ENCODE measurements at places on chromosomes 2 and 18.

DNA sequence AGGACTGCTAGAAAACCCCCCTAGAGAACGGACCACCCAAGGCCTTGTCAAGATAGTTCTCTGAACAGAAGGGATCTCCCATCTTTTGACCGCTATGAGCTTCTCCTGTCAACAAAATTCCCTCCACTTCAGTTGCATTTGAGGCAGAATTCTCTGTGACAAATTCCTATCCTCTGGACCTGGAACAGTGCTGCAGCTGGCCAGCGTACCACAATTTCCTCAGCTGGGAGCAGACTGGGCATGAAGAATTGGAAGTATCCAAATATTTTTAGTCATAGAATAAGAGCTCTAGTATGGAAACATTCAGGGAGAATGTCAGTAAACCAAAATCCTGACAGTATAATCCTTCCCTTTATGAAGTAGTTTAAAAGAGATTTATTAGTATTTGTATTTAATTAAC lies 147.1 kb upstream of the BOD1L2 start:
- no peak for DNase-seq

DNA sequence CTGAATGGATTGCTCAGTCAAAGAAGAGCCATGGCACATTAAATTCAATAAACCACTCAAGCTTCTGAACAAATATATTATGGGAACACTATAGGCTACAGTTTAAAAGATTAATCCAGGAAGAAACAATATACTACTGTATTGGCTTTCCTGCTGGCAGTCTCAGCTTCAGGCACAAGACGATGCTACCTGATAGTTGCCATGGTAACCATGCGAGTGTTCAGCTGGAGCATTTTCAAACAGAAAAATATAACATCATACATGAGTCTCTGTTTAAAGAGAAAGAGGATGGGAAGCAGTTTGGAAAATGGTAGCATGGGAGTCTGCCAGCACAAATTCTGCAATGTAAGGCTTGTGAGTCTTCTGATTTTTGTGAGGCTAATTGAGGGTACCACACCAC lies 65.9 kb upstream of the CPO start:
- no peak for DNase-seq

GRCh38 chr2:231336236-231336635 lies 59.3 kb upstream of the B3GNT7 start:
- DNase-seq = no peak

DNA sequence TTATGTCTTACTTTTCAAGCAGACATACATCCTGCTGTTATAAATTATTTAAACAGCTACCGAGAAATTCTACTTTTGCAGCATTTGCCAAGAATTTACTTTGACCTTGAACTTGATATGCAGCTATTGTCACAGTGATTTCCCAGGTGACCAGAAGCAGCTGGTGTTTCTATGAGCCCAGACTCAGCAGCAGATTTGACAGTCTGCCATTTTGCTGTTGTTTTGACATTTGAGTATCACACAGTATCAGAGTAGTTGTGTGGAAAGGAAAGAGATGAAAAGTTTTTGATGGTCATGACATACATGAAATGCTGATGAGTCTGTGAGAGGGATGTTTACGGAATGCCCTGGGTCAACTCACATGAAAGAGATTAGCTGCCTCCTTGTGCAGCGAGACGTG lies 6.6 kb upstream of the CCDC195 start:
- no peak for DNase-seq

- DNase-seq = no peak
Measured at GRCh38 chr2:126639276-126639675, 16.7 kb upstream of the GYPC start.

DNA sequence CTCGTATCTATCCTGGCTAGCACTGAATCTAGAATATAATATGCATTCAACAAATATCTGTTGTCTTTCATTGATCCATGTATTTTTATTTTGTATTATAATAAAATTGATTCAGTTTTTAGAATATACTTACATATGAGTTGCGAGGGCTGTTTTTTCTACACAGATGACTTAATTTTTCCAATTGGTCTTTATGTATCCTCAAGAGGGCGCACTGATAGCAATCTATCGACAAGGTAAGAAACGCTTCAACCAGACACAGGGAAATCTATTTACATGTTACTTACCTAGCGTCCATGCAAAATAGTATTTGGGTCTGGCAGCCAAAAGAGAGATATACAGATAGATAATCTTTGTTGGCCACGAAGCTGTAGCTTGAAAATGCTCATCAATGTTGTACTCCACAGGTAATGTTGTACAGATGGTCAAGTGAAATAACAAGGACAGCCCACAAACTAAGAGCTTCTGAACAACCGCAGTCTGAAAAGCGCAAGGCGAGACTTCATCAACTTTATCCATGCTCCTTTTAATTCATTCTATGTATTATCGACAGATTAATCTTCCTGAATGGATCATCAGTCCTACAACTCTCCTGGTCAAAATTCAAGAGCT lies 35.5 kb upstream of the KIDINS220 start:
- DNase-seq = no peak

DNA sequence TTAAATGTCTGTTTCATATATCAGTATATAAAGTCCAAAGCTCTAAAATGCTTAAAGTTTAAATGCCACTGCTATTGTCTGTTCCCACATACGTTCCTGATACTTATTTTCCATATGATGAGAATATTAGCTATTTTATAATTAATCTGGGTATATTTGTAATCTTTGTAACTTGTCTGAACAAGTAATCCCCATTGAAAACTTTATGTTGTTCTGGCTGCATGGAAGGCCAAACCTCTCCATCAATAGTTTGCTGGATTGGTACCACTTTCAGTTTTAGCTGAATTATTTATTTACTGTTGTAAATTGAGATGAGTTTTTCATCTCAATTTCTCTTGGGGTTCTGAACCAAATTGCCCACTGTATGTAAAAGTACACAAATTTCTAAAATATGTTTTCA lies 1.5 kb downstream of the MBD5 start:
- no peak for DNase-seq

- no peak for DNase-seq
Measured at GRCh38 chr18:69300185-69300584, 100.5 kb upstream of the DOK6 start.

DNA sequence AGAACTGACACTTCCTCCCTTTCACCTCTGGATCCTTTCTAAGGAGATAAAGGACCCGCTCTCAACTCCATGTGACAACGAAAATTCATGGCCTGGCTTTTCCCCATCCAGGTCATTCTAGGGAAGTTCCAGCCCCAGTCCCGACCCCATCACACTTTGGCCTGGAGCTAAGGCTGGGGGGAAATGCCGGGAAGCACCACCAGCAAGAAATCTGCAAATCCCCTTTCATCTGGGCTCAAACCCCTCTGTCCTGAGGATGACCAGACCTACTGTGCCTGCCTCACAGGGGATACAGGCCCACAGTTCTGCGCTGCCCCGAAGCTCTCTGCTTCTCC lies 1.3 kb downstream of the SIX2 start:
- DNase-seq = no peak

DNA sequence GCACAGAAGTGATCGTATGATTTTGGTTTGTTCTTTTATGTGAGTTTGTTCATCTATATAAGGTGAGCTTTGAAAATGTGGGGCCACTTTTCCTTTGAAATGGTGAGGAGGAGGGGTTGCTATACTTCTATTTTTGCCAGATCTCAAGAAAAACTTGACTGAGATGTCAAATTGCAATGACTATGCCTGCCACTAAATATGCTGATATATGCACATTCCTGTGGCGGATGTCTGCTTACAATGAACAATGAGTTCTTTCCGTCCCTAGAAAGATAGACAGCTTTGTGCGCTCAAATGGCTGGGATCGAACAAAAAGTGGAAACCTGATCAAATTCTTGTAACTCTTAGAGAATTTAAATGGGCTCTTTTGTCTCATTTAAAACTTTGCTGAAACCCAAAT lies 28.7 kb downstream of the MYT1L start:
- no peak for DNase-seq

- no peak for DNase-seq
Measured at GRCh38 chr2:141611176-141611571, 519.6 kb downstream of the LRP1B start.

- no peak for DNase-seq
Measured at GRCh38 chr2:210626849-210627248, 70.5 kb downstream of the CPS1 start.

DNA sequence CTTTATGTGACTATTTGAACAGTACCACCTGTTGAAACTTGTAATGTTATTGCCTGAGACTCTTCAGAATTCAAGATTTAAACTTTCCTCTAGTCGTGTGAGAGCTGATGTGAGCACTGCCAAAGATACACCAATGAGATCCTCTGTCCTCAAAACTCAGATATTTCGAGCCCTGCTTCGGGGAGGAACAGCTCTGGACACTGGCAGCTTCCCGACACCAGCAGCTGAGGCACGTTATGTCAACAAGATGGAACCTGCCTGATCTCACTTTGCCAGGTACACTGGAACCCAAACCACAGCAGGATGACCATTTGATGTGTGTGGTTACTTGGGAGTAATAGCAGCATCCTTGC lies 319.9 kb upstream of the RBMS1 start:
- DNase-seq = no peak

- no peak for DNase-seq
Measured at GRCh38 chr2:31675485-31675901, 94.8 kb upstream of the SRD5A2 start.

GRCh38 chr2:219513787-219514186 lies 495 bp upstream of the ASIC4 start:
- DNase-seq = no peak

DNA sequence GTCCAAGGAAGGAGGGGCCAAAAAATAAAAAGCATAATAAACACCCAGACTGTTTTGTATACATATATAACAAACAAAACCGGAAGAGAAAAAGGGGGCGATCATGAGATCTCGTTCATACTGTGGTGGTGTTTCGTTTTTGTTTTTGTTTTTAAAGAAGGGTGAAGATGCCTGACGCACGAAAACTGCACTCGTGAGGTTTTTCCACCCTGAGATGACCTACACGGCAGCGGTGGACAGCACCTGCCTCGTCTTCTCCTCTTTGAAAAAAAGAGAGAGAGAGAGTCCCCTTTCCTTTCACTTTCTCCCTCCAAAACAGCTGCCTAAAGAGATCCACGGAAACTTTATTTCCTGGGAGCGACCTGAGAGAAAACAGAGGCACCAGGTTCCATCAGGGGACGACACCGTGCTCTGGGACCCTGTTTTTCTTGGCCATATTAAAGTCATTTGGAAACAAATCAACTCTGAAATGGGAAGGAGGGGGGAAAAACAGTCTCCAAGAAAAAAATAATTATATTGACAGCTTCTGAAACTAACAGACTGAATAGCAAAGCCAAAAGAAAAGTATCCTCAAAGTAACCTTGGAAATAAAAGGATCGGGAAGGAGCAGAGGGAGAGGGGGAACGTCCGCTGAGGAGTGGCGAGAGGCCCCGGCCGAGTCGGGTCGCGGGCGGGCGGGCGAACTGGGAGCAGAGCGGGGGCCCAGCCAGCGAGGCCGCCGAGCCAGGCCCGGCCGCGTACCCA lies 3.5 kb downstream of the POU3F3 start:
- DNase-seq = no peak

DNA sequence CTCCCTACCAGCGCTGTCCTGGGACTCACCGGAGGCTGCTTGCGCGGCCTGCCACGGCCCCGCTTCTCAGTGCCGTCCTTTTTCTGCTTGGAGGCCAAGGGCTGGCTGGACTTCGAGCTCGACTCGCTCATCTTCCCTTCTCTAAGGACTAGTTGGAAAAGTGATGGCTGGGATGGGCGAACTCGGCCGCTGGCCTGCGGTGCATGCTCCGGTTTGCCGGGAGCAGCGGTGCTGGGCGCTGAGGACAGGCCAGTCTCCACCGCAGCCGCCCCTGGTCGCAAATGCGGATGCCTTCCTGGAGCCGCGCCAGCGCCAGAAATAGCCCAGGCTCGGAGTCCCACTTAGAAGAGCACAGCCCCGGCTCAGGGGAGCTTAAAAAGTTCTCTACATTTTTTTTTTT lies 3.1 kb downstream of the C2orf81 start:
- no peak for DNase-seq

Data from activated CD4-positive, alpha-beta T cell treated with anti-CD3 and anti-CD28 coated beads for 36 hours (primary cell).